NCI-H1694 (cell line): ENCODE measurements at places on chromosomes 4 and X.

GRCh38 chr4:119735165-119735651, 106.6 kb upstream of the PDE5A start:
- no peak for DNase-seq

DNA sequence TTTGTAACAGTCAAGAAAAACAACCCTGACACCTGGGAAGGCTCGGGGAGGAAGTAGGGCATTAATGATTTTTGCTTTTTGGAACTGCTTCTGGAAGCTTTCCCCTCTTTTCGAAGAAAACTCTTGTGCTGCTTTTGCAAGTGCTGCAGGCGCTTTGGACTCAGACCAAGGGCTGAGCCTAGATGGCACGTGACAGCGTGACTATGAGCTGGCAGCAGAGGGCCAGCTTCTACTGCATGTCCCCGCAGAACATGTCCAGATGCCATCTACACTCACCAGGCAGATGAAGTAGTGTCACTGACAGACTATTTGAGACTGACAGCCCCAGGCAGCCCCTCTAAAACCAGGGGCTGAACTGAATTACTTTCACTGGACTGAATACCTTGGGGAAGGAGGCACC, 6.2 kb downstream of the NR0B1 start:
- DNase-seq, result no peak

- DNase-seq, result no peak
Measured at GRCh38 chrX:153828308-153828707, 2.0 kb downstream of the PDZD4 start.

DNA sequence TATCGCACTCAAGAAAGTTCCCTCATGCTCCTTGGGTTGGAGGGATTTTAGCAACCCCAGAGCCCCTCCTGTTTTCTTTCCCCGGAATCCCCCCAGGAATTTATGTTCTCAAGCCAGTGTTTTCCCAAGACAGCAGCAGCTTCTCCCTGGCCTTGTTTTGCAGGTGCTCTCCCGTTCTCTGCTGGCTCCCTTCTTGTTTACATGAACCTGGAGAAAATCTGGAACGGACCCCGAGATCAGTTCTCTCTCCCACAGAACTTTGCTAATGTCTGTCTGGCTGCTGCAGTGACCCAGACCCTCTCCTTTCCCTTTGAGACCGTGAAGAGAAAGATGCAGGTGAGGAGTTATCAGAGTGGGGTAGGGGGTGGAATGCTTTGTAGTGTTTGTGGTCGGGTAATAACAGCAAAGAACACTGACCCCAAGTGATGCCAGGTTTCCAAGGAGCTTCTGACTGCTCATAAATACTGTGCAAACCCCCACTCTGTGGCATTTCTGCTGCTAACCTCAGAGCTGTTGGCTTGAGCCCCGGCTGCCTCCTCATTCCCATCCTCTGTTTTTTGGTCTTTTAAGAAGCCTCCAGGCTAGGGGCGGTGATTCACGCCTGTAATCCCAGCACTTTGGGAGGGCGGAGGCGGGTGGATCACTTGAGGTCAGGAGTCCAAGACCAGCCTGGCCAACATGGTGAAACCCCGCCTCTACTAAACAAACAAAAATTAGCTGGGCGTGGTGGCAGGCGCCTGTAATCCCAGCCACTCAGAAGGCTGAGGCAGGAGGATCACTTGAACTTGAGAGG, 11.1 kb downstream of the SLC25A43 start:
- no peak for DNase-seq

GRCh38 chrX:25019707-25020390, 4.1 kb upstream of the ARX start:
- no peak for DNase-seq

DNA sequence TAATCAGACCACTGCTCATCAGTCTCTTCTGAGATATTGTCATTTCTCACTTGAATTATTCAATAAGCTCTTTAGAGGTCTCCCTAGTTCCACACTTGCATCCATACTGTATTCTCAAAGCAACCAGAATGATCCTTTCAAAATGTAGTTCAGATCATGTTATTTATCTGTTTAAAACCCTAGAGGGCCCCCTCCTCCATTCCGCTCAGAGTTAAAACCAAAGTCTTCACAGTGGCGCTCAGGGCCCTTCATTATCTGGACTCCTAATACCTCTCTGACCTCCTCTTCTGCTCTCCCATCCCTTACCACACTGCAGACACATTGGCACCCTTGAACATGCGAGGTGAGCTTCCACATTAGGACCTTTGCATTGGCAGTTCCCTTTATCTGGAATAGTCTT, 32.7 kb upstream of the HPGDS start:
- DNase-seq, result no peak

DNA sequence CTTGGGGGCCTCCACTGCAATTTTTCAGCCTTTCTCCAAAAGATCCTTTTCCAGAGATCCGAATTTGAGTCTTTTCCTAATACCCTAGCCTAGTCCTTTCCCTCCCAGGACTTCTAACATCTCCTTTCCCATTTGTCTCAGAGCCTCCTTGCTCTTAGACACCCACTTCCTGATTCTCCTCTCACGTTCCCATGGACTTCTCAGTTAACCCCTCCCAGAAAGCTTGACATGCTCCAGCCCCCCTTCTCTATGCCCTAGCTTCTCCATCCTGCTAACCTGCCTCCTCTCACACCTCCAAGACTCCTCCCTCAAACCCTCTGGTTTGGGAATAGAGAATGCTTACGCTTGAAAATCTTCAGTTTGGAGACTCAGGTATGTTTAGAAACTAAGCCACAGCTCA, 2.5 kb downstream of the UBA1 start:
- no peak for DNase-seq

- DNase-seq, result no peak
Measured at GRCh38 chr4:56799161-56799759, 22.2 kb downstream of the SPINK2 start.

GRCh38 chr4:109334129-109335105, 32.0 kb upstream of the COL25A1 start:
- no peak for DNase-seq

GRCh38 chr4:141570290-141570689, 66.1 kb upstream of the IL15 start:
- no peak for DNase-seq

GRCh38 chr4:118784776-118785175, 51.1 kb downstream of the SEC24D start:
- DNase-seq, result no peak

DNA sequence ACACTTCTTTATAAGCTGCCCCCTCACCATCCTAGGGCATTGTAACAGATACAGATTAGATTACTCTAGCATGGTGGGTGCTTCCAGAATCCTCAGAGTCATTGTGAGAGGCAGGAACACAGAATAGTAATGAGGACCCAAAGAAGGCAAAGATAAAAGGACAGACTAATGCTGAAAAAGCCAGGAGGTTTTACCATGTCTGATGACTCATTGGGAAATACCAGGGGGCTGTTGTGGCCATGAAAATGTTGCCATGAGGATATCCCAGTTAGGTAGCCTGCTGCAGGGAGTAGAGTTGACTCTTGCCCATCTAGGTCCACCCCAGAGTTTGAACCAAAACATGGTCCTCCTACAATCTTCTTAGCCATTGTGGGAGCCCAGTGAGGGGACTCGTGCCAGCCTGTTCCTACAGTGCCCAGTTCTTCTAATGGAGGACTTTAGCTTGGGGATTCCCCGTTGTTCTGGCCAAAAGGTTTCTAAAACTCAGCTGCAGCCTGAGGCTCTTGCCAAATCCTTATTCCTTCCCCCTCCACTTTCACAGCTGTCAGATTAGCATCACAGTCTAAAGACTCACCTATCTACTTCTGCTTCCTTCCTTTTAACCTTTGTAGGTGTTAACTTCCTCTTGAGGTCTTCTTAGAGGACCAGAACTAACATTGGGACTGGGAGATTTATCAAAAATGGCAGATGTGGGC, 586.0 kb upstream of the AADAT start:
- no peak for DNase-seq

DNA sequence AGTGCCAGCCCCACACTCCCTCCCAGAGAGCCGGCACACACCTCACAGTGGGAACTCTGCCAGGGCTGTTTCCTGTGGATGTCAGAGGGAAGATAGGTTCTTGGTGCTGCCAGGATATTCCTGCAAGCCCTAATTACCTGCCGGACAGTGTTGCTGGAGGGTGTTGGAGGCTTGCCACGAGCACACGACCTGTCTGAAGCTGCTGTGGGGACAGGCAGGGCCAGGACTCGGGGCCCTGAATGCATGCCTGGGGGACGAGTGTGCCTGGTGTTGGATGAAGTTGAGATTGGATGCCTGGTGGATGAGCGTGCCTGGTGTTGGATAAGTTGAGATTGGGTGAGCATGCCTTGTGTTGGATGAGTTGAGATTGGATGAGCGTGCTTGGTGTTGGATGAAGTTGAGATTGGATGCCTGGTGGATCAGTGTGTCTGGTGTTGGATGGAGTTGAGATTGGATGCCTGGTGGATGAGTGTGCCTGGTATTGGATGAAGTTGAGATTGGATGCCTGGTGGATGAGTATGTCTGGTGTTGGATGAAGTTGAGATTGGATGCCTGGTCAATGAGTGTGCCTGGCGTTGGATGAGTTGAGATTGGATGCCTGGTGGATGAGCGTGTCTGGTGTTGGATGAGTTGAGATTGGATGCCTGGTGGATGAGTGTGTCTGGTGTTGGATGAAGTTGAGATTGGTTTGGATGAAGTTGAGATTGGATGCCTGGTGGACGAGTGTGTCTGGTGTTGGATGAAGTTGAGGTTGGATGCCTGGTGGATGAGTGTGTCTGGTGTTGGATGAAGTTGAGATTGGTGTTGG, 23.2 kb upstream of the UVSSA start:
- DNase-seq, result no peak
